Fibroblast of skin of scalp (primary cell): ENCODE measurements at places on chromosomes 1 and 21.

GRCh38 chr1:86296305-86297205 lies 99.6 kb downstream of the ODF2L start:
- no peak for DNase-seq

GRCh38 chr1:228802386-228803220 lies 67.3 kb downstream of the RHOU start:
- no peak for DNase-seq

DNA sequence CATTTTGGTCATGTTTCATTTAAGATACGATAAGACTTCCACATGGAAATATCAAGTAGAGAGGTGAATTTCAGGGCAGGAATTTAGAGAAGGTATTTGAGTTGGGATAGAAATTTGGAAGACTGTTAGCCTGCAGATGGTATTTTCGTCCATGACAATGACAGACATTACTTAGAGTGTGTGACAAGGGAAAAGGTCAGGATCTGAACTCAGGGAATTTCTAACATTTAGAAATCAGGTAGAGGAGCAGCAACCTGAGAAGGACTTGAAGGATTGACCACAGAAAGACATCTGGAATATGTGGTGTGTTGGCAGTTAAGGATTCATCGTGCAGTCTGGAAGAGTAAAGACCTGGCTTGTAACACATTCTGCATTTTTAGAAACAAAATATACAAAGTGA lies 57.9 kb downstream of the RABGAP1L start:
- no peak for DNase-seq

GRCh38 chr1:72285074-72285425 lies 2.7 kb upstream of the NEGR1 start:
- DNase-seq = no peak

GRCh38 chr1:99598738-99599411 lies 47.0 kb upstream of the PALMD start:
- DNase-seq = peak; percentile 17

- DNase-seq = peak; percentile 96
Measured at GRCh38 chr1:227759341-227760300, 24.4 kb downstream of the SNAP47 start.

DNA sequence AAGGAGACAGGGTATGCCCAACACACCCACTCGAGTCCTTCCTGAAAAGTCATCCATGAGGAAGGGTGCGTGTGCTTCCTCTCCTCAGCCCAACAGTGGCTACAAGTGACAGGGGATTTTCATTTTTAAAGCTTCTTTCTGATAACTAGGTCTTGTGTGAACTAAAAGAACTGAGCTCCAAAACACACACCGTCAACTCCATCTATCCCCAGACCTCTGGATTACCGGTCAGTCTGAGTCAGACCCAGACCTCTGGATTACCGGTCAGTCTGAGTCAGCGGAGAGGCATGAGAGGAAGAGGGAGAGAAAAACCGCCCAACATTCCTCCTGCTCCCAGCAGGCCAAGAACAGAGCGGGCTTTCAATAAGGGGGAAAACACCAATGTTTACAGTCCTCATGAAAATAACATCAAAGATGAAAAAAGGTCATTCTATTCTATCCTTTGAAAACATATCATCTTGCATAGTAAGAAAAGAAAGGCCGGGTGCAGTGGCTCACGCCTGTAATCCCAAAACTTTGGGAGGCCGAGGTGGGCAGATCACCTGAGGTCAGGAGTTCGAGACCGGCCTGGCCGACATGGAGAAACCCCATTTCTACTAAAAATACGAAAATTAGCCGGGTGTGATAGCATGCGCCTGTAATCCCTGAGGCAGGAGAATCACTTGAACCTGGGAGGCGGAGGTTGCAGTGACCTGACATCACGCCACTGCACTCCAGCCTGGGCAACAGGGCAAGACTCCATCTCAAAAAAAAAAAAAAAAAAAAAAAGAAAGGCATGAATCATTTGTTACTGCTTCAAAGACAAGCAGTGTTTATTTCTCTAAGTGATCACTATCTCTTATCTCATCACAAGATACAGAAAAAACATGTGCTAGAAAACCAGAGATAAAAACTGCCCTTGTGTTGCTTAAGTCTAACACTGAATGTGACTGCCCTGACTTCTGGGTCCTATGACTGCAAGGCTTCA lies 3.4 kb downstream of the PTTG1IP start:
- DNase-seq = peak; percentile 89

- peak; percentile 10 for DNase-seq
Measured at GRCh38 chr21:32653326-32653901, 41.2 kb upstream of the CFAP298 start.

DNA sequence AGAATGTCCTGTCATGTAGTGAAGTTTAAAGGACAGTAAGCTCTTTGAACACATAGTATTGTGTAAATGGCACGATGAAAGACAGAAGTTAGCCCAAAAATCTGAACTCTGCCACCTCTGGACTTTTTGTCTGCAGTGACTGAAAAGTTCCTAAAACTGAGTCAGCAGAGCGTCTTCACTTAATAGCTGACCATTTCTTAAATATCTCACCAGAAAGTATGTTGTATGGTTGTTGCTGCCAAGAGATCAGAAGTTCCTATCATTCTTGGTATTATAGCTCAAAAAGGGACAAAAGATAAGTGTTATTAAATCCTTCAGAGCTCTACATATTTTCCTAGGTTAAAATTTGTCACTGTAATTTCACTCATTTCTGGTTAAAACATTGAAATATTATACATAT lies 1003.0 kb downstream of the TTLL7 start:
- peak; percentile 57 for DNase-seq

DNA sequence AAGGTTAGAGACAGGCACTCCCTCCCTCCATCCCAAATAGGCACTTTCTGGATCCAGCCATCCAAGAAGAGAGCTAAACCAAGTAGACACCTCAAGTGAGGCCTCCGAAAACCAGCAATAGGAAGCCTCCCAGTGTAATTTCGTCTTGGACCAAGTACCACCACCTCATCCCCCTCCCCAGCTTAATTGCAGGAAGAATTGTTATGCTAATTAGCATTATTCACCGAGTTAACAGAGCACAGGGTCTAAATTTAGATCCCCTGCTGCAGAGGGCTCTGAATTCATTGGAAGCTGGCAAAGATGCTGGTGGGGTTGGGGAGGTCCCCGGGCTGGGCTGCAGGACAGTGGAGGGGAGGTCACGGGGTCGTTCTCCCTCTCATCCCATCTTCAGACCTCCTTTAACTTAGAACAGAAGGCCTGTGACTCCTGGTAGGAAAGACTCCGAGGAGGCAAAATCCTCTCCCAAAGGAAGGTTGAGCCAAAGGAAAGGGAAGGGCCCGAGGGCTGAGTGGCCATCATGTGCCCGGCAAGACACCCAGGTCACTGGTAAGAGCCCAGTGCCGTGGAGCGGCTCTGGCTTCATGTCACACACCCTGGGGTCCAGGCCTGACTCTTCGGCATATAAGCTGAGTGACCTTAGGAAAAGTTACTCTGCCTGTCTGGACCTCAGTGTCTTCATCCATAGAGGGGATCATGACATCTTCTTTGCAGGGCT lies 209.2 kb upstream of the GRIK3 start:
- DNase-seq = no peak

DNA sequence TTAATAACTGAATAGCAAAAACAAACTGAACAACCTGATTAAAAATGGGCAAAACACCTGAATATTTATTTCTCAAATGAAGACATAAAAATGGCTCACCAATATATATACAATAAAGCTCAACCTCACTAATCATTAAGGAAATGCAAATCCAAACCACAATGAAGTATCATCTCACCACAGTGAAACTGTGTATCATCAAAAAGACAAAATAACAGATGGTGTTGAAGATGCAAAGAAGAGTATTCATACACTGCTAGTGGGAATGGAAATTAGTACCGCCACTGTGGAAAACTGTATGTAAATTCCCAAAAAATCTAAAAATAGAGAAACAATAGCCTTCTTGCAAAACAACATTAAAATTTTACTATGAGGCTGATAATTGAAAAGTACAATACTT lies 1660.1 kb upstream of the B3GALT2 start:
- no peak for DNase-seq

DNA sequence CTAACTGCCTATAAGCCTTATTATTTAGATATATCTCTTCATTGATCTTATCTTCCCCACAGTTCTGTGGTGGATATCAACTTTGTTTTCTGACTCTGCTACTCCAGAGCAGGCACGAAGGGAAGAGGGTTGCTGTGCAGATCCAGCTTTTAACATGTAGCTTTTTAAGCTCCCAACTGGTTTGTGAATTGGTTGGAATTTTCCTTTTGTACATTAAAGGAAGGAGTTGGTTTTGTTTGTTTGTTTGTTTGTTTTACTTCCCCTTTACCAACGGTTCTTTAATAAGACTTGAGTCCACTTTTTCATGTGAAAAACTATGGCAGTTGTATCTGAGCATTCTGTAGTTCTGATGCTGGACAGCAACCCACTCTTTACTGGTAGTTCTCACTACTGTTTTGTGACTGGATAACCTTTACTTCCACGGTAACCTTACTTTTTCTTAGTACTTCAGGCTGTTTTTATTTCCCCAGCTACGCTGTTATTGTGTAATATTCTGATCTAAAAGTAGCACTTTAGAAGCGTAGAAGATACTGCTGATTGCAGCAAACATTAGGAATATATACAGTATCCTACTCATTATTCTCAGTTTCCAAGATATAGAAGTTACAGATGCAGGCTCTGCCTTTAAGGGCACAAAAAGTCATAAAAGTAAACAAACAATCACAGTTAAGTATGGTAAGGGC lies 1.6 kb downstream of the GNPAT start:
- DNase-seq = no peak

DNA sequence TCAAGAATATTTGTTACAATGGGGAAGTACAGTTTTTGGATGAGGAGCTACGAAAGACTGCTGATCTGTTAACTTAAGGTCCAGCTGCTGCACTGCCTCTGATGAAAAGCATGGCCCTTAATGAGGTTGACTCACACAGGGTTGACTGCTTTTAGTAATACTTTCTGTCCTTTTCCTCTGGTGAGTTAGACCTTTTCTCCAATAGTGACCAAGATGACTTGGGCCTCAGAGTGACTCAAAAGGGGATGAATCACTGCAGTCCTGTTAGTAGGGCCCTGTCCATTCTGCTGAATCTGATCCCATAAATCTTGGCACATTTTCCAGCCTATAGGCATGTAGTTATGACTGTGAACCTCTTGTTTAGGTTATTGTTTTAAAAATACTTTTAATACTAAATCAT lies 2.7 kb downstream of the DISP1 start:
- peak; percentile 93 for DNase-seq

DNA sequence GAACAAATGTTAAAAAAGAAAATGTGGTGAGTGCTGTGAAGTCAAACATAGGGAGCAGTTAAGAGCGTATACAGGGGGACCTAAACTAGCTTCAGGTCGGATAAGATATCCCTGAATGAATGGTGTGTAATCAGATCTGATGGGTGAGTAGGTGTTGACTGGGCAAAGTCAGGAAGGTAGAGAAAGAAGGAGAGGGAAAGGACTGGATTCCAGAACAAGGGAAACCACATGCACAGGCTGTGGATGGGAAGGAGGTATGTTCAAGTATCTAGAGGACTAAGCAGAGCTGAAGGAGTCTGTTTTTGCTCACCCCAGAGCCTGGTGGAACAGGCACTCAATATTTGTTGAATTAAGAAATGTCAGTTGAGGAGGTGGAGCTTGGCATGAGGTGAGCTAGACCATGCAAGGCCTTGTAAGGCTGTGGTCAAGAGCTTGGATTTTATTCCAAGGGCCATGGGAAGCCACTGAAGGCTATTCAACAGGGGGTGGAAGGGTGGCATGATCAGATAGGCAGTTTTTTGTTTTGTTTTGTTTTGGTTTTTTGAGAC lies 27.4 kb downstream of the MAP7D1 start:
- DNase-seq = no peak

DNA sequence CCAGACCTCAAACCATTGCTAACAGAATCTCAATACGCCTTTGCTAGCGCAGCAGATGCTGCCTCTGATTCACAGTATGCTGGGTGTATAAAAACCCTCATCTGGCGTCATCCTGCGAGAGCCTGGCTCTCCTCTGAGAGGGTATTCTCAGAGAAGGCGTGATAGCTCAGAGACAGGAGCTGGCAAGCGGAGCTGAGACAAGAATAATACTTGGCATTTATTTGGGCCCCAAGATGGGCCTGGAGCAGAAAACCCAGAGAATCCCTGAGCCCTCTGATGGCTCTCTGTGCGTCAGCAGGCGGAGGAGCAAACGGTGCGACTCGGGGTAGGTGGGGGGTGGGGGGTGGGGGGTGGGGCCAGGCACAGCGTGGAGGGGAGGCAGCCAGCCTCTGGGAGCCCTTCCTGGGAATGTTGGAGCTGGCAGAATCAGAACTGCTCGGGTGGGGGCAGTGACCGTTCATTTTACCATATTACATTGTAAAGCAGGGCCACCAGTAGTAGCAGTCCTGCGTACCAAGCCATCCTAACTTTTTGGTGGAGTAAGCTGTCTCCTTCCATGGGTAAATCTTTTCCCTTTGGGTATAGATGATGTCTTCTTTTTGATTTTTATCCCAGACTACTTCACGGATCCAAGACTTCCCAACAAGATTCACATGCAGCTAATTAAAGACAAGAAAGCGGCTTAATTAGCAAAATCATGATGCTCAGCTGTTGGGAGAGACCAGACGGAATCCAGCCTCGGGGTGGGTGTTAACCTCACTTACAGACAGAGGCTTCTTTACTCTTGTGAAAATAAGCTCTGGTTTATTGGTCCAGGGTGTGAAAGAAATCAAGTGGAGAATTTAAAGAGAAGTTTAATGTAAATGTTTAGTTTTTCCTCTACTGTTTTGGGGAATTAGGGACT lies 7.1 kb downstream of the RIIAD1 start:
- peak; percentile 68 for DNase-seq

- DNase-seq = no peak
Measured at GRCh38 chr1:53125122-53125521, 17.3 kb downstream of the SLC1A7 start.

- DNase-seq = no peak
Measured at GRCh38 chr1:27646676-27647075, 11.7 kb upstream of the FGR start.

- DNase-seq = no peak
Measured at GRCh38 chr21:46608672-46609111, 3.8 kb upstream of the S100B start.

DNA sequence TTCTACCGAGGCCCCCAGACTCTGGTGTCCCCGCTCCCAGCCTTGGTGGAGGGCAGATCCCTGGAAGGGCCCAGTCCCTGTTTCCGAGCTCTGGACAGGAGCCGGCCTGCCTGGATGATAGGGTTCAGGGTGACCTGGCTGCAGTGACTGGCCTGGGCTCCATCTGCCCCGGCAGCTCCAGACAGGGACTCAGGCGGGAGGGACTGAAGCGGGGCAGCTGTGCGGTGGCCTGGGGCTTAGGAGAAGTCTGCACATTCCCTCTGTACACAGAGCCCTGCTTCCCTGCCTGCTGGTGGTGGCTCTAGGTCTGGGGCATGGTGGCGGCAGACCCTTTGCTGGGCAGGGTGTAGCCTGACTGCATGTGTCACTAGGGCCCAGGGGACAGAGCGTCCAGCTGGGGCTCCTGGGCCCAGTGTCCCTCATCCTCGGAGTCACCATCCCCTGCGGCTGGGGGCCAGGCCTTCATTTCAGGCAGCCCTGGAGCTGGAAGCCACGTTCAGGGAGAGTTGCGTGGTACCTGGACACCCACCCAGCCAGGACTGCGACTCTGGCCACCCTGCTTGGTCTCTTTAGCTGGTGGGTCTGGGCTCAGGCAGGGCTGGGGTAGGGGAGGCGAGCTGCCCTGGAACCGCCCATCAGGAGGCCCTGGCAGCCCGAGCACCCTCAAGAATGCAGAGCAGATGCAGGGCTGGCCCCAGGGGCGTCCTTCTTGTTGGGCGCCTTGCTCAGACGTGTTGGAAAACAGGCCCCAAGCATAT lies 9.6 kb downstream of the ARHGEF16 start:
- no peak for DNase-seq
